ENCODE measurements at places on chromosomes 5 and 9.

- DNase-seq = no peak
Observed at GRCh38 chr9:126070058-126070655, 256.5 kb upstream of the MVB12B start.

GRCh38 chr9:77649109-77649812, 1.1 kb upstream of the GNA14 start:
- DNase-seq = peak; percentile 60

GRCh38 chr5:124395287-124395686, 351.2 kb downstream of the ZNF608 start:
- DNase-seq = no peak

DNA sequence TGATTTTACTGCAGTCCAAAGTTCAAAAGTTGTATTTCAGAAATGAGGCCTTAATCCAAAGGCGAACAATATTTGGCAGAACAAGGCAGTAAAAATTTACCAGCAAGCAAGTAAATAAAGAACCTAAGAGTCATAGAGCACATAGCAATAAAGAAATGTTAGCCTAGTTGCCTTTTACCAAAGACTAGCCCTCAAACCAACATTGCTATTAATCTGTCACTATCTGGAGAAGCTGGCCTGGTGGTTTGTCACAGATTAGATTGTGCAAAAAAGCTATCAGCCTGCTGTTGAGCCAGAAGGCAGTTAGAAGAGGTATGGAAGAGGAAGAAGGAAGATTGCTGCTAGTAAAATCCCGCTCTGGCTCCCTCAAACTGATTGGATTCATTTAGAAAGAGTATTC, 304.7 kb upstream of the KLF4 start:
- no peak for DNase-seq

DNA sequence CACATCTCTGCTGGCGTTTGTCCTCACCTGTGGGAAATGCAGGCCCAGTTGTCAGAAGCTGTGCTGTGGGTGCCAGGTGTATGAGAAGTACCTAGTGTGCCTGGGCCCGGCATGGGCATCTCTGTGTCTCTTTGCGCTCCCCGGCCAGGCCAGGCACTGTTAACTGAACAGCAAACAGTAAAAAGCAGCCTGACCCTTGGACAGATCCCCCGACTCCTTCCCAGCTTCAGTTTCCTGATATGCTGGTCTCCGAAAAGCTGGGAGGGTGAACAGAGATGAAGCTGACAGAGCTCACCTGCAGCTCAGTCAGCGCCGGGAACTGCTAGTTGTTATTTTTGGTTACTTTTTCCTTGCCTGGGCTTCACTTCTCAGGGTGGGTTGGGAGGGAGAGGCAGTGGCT, 28.9 kb downstream of the RXRA start:
- DNase-seq = no peak

DNA sequence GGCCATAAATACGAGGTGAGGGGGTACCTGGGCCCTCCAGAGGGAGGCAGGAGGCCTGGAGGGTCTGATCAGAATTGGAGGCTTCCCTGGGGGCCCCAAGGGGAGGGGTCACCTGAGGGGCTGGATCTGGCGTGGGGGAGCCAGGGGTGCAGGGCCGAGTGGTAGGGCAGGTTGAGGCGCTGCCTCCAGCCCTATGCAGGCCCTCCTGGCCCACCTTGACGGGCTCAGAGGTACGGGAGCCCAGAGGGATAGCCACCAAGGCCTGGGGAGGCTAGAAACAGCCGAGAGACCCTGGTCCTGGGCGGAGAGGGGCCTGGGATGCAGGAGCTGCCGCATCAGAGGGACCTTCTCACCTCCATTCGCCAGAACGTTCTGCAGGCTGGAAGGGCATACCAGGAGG, 24.3 kb downstream of the LHX3 start:
- no peak for DNase-seq

- no peak for DNase-seq
Observed at GRCh38 chr5:152374711-152375275, 30.3 kb downstream of the NMUR2 start.

GRCh38 chr5:168826246-168826725, 247.1 kb upstream of the PANK3 start:
- no peak for DNase-seq

DNA sequence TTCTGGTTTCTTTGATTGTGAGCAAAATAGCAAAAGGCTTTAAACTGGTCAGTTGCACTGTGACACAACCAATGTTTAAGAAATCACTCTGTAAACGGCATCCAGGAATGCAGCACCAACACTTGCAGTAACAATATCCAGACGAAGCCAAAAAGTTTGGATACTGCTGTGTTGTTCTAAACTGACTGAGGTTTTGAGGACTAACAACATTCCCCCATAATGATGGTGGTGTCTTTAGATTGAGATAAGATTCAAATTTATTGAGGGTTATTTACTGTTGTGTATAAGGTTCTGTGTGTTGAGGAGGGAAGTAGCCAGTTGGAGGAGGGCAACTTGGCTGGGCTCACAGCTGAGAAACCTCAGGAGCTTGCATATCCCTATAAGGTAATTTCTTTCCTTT, 353.6 kb downstream of the BNC2 start:
- no peak for DNase-seq

- no peak for DNase-seq
Observed at GRCh38 chr9:126292736-126293521, 33.7 kb upstream of the MVB12B start.

DNA sequence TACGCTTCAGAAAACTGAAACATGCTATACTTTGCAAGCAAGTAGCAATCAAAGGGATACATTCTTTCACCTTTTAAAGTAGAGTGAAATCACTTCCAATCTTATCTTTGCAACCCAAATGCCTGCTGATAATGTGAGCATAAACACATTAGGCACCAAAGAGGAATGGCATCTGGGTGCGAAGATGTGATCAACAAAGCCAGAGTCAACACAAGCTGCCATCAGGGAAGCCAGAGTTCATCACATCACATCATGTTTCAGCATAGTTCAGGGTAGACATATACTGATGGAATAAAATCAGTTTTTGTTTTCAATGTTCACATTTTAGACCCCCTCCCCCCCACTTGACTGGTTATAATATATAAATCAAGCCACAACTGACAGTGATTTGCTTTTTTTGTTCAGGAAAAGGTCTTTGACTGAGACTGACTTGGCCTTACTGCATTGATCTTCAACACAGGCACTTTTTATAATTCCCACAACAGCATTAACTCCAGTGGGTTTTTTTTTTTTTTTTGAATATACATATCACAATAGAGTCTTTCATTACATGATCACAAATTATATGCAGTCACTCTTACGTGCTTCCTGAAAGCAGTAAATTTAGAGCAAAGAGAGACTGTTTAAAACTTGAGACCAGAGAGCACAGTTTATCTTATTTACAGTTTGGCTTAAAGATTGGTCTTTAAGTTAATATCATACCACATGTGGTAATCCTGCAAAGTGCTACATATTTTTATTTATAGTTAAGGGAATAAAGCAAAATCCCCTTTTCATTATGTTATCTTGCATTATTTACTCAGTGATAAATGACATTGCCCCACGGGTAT, 20.3 kb downstream of the AOPEP start:
- no peak for DNase-seq

GRCh38 chr5:89053547-89053946, 170.6 kb upstream of the MEF2C start:
- no peak for DNase-seq

GRCh38 chr5:77718934-77719610, 57.1 kb downstream of the TBCA start:
- DNase-seq = no peak

GRCh38 chr5:146103594-146103993, 1.8 kb downstream of the PLAC8L1 start:
- no peak for DNase-seq

DNA sequence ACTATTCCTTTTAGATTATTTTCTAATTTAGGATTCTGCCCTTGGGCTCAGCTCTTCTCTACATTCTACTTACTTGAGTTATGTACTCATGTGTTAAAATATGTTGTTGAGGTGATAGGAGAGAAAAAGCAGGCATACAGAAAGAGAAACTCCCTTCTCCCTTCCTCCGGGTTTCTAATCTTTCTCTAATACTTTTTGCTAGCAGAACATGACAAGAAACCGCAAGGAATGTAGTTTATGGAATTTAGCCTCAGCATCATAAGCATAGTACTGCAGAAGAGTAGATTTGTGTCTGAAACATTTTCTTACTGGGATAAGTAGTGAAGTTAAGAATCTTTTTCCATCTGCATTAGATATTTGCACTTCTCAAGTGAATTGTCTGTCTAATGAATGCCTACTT, 139.5 kb upstream of the CYLC2 start:
- DNase-seq = no peak

DNA sequence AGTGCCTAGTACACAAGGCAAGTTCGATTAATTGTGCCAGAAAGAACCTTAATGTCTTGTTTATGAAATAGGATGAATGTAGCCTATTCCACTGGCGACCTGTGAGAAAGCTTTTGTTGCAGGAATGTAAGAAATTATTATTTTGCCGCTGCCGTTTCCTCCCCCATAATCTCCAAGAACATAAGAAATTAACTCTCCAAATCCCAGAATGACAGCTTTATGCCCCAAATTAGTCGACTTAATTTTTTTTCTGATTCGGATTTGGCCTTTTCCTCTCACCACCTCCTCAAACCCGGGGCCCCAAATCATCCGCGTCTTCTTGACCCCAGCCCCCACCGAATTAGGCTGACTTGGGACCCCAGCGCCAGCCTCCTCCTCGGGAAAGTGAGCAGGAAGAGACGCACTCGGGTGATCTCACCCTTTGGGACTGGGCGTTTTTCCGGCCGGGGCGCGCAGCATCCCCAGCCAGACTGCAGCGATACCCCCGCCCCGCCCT, 682 bp upstream of the SPTAN1 start:
- no peak for DNase-seq

GRCh38 chr5:96968074-96968473, 32.2 kb downstream of the LNPEP start:
- peak; percentile 82 for DNase-seq

GRCh38 chr5:103374473-103374963, 116.0 kb downstream of the MACIR start:
- DNase-seq = no peak

GRCh38 chr5:78537821-78538220, 110.8 kb downstream of the LHFPL2 start:
- peak; percentile 65 for DNase-seq

DNA sequence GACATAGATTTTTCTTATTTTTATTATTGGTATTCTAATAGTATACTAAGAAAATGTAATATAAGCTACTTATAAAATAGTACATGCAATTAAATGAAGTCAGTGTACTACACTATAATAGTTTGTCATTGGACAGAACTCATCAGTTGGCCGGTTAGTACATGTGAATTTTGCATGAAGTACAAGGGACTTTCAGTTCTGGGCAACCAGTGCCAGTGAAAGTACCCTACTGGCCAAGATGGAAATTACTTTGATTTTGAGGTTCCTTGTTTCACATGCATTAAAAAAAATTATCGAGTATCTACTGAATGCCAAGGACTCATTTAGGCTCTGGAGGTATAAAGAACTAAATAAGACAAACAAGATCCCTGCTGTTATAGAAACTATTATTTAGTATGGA, 213.4 kb upstream of the ELL2 start:
- peak; percentile 27 for DNase-seq

- DNase-seq = no peak
Observed at GRCh38 chr9:115262477-115262876, 144.5 kb upstream of the TNC start.

DNA sequence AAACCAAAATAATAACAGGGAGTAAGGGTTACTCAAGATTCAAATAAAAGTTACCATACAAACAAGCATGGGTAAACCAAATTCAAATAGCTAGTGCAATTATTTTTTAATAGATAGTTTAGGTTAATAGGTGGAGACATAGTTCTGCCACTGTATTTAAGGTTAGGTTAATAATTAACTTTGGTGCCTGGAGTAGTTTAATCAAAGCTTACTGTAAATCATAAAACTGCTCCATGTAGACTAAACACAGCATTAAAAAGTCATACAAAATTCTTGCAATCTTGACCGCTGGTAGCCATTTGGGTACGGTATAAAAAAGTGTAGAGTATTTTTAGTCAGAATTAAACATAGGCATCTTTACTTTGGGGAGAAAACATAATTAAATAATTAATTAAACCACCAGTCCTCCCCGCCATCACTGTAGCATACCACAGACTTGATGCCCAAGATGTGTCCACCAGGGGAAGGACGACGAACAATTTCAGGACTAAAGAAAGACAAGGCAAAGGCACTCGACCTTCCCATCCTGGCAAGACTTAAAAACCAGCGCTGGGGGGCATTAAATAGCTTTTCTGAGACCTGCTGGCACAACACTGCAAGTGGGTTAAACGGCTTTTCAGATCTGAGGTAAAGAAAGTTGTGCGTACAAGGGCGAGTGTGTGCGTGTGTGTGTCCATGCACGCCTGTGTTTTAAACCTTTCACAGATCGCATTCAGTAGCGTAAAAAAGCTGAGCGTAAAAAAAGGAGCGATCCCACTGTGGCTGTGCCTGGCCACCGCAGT, 2.9 kb downstream of the SEMA6A start:
- no peak for DNase-seq

GRCh38 chr9:79736051-79736450, 164.3 kb downstream of the TLE4 start:
- DNase-seq = no peak

- DNase-seq = peak; percentile 48
Observed at GRCh38 chr5:97778451-97778850, 595.4 kb upstream of the RIOK2 start.

DNA sequence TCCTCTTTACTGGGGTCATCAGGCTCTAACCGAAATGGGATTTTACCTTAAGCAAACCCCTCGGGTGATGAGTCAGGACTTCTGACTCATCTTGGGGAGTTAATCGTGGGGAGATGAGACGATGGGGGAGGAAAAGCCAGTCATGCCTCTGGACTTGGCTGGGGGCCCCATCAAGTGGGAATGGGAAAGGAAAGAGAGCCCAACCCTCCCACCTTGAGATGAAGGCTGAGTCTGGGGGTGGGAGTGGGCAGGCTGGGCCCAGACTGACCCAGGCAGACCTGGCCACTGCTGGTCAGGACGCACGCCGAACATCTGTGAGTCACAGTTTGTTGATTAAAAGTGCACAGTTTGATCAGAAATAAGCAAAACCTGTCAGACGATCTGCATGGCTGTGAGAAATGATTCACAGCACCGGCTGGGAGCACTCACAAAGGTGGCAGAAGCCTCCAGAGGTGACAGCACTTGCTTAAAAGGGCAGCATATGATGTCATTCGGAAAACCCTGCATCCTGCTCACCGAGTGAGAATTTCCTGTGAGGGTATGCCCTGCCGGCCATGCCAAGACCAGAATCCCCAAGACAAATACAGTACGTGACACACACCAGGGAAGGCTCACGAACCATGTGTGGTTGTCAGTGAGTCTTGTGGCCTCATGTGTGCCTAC, 50.0 kb upstream of the SLC25A51 start:
- peak; percentile 99 for DNase-seq

Data from lung microvascular endothelial cell (primary cell).